ENCODE measurements at places on chromosomes 12 and 14.

DNA sequence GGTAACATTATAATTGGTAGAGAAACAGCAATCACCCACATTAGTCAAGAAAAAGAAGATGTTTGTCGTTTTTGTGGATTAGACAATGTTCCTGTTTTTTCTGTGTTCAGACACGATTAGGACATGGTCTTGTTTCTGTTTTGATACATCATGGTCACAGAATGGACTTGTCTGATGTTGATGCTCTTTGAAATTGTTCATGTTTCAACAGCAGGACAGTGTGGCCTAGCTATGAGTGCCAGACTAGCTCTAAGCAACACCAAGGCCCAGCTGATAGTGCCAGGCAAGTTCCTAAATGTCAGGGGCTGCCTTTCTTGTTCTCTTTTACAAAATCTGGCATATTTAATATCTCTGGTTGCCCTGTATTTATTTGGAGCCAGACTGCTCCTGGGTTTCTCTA lies 40.9 kb upstream of the TOMM20L start:
- no peak for DNase-seq

GRCh38 chr12:122729583-122730214 lies 945 bp downstream of the HCAR1 start:
- no peak for DNase-seq

DNA sequence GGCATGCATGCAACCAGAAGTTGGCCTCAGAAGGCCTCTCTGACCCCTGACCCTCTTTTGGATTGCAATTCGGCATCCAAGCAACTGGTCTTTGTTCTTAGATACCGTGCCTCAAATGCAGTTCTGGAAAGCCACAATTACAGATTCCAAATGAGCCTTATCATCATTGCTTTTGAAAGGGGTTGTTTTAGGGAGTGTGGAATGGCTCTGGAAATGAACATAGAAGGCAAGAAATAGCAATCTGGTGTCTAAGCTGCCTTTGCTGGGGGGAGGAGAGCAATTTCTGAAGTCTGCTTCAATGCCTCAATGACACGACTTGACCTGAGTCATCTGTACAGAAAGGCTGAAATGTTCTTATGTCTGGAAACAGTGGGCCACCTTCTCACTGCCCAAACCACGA lies 250.1 kb downstream of the NUAK1 start:
- no peak for DNase-seq

DNA sequence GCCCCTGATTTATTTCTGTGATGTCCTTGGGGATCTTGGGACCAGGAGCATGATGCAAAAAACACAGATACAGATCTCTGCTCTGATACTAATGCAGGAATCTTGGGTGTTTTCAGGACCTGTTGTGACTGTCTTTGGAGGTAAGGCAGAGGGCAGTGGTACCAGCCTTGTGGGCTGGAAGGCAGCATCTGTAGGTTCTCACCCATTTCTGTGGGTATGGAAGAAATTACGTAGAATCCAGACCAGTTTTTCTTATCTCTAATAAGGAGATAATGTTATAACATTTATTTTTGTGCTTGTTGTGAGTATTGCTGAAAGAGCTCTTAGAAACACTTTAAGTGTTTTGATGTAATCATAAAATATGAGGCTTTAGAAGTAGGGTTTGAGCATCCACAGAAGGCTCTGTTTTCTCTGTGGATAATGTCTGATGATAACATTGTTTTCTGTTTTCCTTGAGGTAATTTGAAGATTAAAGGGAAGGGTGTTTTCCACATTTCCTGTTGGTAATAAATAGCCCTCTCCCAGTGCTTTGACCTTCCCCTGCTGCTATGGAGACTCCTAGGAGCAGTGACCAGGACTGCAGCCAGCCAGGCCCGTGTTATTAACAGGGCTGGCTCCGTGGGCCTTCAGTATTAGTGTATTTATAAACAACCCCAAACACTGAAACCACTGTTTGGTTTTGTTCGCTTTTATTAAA lies 9.4 kb upstream of the DCP1B start:
- no peak for DNase-seq
